ENCODE measurements at places on chromosomes 2 and 18.

GRCh38 chr2:164898475-164898874, 56.9 kb downstream of the SLC38A11 start:
- peak; percentile 47 for DNase-seq

- DNase-seq, result peak; percentile 61
Observed at GRCh38 chr18:21826196-21826595, 85.6 kb downstream of the MIB1 start.

GRCh38 chr2:231250698-231251097, 52.3 kb downstream of the ARMC9 start:
- DNase-seq, result no peak

DNA sequence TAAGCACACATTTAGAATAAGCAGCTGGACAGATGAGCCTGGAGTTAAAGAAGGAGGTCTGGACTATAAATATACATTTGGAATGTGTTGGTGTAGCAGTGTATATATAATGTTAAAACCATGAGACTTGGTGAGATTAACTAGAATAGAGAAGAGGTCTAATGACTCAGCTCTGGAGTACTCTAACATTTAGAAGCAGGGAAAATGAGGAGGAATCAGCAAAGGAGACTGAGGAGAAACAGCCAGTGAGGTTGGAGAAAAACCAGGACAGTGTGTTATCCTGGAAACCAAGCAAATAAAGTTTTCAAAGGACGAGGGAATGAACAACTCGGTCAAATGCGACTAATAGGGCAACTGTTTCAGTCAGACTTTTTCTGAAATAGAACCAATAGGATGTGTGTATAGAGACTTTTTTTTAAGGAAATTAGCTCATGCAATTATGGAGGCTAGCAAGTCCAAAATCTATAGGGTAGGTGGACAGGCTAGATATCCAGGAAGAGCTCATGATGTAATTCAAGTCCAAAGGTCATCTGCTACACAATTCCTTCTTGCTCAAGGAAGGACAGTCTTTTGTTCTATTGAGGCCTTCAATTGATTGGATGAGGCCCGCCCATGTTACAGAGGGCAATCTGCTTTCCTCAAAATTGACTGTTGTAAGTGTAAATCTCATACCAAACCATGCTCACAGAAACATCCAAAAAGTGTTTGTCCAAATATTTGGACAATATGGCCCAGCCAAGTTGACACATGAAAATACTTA, 10.8 kb upstream of the SESTD1 start:
- DNase-seq, result no peak

DNA sequence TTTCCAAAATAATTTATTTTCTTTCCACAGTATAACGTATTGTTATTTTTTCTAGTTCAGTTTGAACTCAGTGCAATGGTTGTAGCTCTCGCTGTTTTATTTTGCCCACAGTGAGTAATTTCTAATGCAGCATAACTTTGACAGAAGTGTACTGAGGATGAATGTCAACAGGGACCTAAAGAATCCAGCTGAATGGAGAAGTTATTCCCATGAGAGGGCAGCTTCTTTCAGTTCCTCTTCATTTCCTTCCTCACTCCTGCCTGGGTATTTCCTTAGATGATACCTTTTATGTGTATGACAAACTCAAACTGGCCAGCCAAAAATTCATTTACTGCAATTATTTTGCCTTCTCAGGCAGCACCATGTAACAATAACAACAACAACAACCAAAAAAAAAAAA, 1223.1 kb upstream of the ZEB2 start:
- DNase-seq, result no peak

- no peak for DNase-seq
Observed at GRCh38 chr2:120029672-120030640, 17.1 kb downstream of the EPB41L5 start.

DNA sequence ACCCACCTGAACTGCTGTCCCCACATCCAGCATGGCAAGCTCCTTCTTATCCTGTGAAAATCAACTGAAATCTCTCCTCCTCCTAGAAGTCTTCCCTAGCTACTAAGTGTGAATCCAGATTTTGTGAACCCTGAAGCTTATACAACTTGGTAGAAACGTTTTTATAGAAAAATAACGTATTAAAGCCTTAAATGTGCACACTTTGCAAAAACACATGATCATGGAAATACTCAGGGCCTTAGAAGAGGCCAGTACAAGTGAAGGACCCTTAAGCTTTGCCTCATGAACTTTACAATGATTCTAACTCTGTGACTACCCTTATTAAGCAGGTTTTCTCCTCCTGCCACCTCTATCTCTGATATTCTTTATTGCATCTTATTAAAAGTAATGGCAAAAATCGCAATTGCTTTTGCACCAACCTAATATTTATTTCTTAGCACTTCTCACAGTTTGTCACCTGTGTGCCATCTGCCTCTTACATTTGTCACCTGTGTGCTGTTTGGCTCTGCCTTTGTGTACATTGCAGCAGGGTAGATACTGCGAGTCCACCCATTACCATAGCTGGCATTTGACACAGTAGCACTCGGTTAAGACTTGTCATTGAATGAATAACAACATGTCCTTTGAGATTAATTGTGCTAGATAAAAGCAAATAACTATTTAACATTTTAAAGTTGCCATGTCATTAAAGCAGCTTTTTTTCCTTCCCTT, 42.2 kb downstream of the FRZB start:
- no peak for DNase-seq

GRCh38 chr2:172647439-172647838, 88.2 kb upstream of the RAPGEF4 start:
- no peak for DNase-seq

- peak; percentile 70 for DNase-seq
Observed at GRCh38 chr2:119282996-119283511, 59.4 kb downstream of the STEAP3 start.

GRCh38 chr2:46980786-46981573, 65.4 kb upstream of the MCFD2 start:
- DNase-seq, result no peak

DNA sequence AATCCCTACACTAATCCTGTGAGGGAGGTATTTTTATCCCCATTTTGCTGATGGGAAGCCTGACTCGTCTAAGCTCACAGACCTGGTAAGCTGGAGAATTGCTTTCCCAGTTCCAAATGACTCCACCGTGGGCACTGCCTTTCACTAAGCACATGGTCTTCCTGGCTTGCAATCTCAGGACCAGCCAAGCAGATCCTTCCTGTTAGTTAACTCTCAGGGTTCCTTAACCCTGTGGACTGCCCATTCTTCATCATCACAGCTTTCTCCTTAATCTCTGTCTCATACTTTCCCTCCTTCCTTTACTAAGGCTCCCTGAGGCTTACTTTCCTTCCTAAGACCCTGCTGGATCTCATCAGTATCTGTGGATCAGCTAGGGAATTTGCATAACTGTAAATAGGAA, 122.2 kb upstream of the ZEB2 start:
- no peak for DNase-seq

DNA sequence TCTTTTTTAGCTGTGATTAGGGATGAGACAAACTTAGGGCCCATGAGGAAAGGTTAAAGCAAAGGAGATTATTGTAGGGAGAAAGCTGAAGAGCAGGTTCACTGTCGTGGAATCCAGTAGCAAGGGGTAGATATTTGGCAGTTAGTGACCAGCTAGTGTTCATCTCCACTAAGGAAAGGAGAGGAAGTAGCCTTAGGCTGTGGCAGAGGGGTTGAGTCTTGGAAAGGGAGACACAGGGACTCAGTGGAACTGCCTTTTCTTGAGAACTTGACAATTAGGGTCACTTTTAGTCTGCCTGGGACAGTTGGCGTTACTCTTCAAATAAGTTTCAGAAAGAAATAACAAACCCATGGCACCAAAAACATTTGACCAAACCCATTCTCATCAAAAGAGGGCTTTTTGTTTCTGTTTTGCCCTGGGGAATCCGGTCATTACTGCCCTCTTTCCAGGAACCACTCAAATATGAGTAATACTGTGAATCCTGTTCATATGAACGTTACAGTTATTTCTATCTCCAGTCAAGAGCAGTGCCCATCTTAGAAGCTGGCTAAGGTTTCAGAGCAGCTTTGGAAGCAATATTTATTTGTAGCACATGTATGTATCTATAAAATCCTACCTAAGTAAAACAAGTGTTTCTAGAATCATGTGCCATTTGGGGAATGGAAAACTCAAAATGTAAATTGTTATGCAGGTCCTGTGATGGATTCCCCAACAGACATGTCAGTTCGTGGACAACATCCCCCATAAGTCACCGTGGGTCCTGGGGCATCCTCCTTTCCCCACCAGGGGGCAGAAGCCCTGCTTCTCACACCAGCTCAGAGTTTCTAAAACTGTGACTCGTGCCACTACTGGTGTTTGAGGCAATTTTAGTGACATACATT, 77.3 kb upstream of the PHLPP1 start:
- no peak for DNase-seq

- no peak for DNase-seq
Observed at GRCh38 chr2:37753758-37754157, 82.3 kb upstream of the CDC42EP3 start.

DNA sequence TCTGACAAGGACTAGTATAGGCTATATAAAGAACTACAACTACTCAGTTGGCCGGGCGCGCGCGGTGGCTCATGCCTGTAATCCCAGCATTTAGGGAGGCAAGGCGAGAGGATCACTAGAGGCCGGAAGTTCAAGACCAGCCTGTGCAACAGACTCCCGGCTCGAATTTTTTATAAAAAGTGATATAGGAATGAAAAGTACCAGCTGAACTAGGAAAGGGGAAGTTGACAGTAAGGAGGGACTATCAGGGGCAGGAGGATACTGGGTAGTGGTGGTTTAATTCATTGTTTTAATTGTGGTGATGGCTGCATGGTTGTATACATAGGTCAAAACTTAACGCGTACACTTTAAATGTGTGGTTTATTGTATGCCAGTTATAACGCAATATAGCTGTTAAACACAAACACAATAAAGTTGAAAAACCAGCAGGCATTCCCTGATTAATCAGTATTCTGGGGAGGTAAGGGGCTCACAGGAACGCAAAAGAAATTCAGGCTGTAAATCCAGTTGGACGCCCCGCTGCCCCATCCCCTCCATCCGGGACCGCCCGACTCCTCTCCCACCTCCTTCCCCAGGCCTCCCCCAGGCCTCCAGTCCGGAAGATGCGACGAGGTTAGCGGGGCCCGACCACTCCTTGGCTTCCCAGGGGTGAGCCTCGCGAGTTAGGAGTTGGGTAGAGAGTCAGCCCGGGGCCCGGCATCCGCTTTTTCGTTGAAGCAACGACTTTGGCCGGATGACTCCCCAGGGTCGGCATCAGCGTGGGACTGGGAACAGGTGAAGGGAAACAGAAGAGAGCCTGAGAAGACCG, 746 bp upstream of the POLR1B start:
- peak; percentile 85 for DNase-seq

- no peak for DNase-seq
Observed at GRCh38 chr2:239216614-239217273, 184.1 kb downstream of the HDAC4 start.

DNA sequence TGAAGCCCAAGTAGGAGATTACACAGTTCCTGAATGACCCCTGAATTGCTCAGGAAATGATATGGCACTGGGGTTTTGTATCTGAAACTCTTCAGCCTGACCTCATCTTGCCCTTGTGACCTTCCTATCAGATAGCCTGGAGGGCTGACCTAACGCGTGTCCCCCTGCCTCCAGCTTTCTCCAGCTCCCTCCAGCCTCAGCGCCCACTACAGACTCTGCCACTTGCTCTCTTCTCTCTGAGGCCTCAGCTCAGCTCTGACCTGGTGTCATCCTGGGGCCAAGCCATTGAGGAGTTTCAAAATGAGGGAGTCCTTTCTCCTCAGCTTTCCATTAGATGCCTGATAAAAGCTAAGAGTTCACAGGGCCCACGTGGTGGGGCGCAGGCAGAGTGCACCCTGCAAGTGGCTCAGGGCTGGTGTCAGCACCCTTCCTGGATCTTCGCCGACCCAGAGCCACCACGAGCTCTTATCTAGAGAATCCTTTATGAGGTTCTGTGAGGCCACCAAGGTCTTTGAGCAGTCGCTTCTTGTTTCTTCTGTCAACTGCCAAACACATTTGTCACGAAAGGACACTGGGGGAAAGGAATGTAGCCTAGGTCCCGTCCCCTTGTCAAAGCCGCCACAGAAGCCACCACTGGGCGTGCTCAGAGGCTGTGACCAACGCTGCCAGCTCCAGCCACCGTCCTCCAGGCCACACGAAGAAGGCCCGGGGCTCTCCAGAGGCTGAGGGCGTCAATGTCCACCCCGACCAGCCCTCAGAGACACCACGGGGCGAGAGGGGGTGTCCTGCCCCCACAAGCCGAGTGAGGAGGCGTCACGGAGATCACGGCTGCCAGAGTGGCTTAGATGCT, 131.3 kb upstream of the GPC1 start:
- DNase-seq, result no peak

DNA sequence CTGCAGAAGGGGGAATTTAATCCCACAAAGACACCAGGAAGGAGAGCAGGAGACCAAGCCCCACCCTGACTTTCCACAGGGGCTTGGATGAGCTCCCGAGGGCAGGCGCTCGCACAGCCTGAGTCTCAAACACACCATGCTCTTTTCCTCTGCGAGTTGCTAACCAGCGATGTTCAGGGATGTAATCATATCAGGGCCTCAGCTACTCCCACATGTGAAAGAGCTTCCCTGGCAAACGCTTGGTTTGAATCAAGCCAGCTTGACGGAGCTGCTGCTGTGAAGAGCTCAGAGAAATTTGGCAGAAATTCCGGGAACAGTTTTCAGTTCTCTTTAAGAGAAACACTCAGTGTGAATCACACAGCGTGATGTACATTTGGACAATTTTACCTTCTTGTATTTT, 385.8 kb downstream of the GALR1 start:
- DNase-seq, result no peak

DNA sequence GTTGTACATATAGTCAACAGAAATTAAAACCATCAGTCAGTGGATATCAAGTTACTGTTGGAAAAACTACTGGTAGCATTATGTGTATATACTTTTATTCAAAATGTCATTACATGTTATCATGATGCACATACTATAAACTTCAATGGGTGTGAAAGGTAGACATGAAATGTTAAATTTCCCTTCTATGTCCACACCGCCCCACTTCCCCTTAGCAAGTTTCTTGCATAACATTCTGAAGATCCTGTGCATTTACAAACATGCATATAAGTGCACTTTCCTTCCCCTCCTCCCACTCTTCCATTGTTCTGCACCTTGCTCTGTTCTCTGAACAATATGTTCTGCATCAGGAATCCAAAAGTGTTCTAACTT, 16.6 kb upstream of the HK2 start:
- DNase-seq, result no peak

DNA sequence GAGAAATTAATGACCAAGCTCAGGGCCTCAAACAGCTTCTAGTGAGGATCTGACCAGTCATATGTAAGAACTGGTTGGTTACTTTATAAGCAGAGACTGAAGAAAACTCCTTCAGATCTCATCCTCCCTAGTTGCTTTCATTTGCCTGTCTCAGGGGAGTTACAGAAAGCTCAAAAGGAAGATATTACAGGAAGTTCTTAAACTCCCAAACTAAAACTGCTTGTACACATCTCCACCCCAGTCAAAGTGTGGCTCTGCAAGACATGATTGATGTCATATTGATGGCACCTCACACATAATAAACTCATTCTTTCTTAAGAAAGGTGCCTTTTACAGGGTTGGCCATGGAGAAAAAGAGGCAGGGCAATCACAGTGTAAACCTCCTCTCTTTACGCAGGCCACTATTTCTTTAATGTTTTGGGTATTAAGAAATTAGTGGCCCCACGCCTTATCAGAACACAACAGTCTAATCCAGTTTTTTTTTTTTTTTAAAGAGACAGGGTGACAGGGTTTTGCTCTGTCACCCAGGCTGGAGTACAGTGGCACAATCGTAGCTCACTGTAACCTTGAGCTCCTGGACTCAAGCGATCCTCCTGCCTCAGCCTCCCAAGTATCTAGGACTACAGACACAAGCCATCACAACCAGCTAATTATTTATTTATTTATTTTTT, 62.6 kb upstream of the STK17B start:
- no peak for DNase-seq

Data from astrocyte of the hippocampus (primary cell).